ENCODE measurements at places on chromosomes 5 and 9.

- no peak for DNase-seq
Observed at GRCh38 chr9:117403403-117403811, 11.4 kb downstream of the ASTN2 start.

DNA sequence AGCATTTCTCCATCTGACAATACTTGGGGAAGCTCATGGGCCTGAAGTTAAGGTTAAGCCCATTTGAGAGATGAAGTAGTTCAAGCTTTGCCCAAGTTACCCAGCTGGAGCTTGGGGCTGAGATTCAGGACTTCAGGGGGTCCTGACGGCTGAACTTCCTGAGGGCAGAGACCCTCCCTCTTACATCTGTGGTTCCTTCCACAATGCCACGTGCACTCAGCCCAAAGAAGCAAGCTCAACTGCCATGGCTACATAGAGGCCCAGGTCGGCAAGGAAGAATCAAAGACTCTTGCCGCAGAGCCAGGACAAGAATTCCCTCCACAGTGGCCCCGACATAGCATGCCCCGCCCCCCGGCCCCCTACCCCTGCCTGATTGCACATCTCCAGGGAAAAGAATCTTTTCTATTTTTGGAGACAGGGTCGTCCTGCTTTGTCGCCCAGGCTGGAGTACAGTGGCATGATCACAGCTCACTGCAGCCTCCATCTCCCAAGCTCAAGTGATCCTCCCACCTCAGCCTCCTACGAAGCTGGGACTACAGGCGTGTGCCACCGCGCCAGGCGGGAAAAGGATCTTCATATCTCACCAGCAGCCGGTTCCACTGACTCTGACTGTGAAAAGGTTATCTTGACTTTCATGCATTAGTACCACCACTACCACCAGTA, 9.2 kb downstream of the PHF19 start:
- DNase-seq = no peak

DNA sequence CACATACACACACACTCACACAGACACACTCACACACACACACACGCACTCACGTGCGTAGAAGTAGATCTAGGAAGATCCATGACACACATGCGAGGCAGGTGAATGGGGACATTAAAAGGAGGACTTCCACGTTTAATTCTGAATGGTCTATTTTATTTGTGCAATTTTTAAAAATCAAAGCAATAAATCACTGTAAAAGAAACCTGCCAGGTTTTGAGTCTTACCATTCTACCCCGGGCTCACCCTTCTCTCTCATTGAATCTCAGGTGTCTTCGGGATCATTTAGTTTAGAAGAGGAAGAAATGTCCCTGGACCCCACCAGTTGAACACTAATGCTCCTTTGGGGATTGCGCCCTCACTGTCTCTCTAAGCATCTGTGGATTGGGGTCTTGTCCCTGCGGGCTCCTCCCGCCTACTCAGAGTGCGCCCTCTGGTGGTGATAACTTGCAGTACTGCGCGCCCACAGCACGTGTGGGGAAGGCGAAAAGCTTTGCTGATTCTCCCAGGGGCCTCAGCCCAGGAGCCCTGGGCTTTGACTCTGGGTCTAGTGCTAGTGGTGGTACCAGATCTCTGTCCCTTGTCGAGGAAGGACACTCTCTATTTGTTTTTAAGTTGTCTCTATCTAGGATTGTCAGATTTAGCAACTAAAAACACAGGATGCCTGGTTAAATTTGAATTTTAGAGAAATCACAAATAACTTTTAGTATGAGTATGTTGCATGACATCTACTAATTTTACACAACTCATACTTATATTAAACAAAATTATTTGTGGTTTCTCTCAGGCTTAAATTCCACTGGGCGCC, 34.8 kb downstream of the BOD1 start:
- peak; percentile 60 for DNase-seq

GRCh38 chr5:67536866-67537265, 340.3 kb upstream of the CD180 start:
- no peak for DNase-seq

DNA sequence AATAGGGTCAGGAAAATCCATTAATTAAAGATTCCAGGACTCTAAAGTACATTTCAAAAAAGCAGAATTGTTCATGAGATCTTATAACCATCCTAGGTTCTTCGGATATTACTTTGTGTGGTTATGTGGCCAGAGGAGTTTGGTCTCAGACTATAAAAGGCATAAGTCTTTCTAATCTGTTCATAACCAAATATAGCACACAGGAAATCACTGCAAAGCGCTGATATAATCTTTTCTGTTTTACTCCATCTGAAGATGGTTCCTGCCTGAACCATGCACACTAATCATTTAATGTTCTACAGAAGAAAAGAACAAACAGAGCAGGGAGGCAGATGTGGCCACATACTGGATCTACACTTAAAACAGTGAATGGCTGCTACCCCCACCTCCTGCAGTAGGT, 182.8 kb downstream of the SEMA5A start:
- peak; percentile 25 for DNase-seq

GRCh38 chr9:125696106-125696647, 10.8 kb downstream of the MAPKAP1 start:
- no peak for DNase-seq

DNA sequence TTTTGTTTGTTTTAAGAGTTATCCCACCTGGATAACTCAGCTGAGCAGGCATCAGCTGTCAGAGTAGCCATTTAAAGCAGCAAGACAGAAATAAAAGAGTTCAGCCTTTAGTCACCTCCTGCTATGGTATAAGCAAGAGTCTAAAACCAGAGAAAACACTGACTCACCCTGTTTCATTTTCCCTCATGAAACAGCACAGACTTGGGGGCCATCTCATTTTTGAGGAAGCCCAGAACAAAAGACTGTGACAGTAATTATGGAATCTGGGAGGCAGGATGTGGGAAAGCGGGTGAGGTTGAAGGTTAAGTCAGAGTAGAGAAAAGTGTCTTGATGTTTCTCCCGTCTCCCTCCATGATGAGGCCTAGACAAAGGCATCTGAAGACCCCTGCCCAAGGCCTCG, 90.2 kb upstream of the FAM174A start:
- DNase-seq = no peak

GRCh38 chr9:93308158-93308602, 124.2 kb downstream of the WNK2 start:
- no peak for DNase-seq

GRCh38 chr5:77325921-77326541, 115.6 kb downstream of the PDE8B start:
- no peak for DNase-seq

- DNase-seq = no peak
Observed at GRCh38 chr5:38556088-38556598, 303 bp downstream of the LIFR start.

- no peak for DNase-seq
Observed at GRCh38 chr5:111901296-111901695, 144.3 kb upstream of the NREP start.

Measured in GM10248 (cell line).